ENCODE measurements at places on chromosomes 1 and 21.

- DNase-seq: peak; percentile 93
These were observed at the start of gene BTF3L4 for GRCh38 chr1:52056163-52056936. Gene BTF3L4 (plus strand): TSS chr1:52056295. CDS start chr1:52059848, 3,553 bp downstream.

GRCh38 chr1:10232163-10232562, 21.8 kb downstream of the KIF1B start:
- DNase-seq: no peak

GRCh38 chr21:35920436-35920835, 139.9 kb downstream of the SETD4 start:
- DNase-seq: no peak

DNA sequence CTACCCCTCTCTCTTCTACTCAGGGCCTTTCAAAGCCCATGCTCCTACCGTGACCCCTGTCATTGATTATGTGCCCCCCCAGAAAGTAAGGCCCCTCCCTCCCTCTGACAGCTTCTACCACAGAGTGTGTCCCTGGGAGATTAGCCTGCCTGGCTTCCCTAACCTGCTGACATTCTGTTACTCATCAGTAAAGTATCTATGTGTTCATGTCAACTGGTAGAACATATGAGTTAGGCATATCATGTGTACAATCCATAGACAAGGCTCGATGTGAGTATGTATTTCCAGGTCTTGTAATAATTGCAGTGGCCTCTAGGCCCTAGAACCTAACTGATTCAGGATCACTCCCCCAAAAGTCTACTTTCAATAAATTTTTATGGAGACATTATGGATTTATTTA, 120.0 kb downstream of the GIPC2 start:
- no peak for DNase-seq

- no peak for DNase-seq
These were observed 135.1 kb downstream of the ADAMTS1 start for GRCh38 chr21:26710155-26710554.

- DNase-seq: no peak
These were observed 6.3 kb upstream of the CFAP410 start for GRCh38 chr21:44345495-44345894.

GRCh38 chr21:28580585-28580984, 412.1 kb downstream of the LTN1 start:
- no peak for DNase-seq

- no peak for DNase-seq
These were observed 120.1 kb upstream of the CAMK1G start for GRCh38 chr1:209463441-209463840.

DNA sequence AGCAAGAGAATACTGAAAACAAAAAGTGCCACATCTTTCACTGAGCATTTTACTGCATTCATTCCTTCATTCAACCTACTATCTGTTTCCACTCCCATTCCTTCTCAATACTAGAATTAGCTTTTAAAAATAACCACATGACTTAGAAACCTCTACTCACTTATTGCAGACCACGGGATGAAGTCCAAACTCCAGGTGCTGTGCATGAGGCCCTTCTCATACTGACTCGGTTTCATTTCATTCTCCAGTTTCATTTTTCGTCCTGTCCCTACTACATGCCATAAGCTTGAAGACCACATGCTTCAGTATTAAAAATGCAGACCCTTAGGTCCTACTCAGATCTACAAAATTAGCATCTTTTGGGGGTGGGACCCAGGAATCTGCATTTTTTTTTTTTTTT, 2.3 kb upstream of the BACH1 start:
- no peak for DNase-seq
